ENCODE measurements at places on chromosomes 5 and 9.

DNA sequence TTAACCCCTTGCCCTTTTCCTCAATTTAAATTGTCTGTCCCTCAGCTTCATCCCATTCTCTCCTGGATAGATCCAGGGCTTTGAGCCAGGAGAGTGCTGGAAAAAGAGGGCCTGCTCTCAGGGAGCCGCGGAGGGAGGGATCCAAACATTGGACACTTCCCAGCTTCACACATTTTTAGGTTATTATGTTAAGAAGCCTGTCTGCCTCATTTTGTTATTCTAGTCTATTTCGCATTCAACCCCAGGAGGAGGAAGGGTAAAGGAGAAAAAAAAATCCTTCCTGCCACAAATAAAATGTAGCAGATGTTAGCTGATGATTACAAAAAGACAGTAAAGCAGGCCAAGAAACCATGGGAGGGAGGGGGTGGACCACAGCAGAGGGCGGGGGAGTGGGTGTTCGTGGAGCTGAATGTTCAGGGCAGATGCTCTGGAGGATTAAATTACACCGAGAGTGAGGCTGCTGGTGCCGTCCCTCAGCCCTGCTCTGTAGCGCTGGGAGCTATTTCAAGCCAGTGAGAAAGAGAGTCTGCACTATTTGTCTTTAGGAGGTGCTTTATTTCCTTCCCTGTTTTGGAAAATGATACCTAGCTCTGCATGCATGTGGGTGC, 60.6 kb upstream of the ZFR start:
- no peak for DNase-seq

DNA sequence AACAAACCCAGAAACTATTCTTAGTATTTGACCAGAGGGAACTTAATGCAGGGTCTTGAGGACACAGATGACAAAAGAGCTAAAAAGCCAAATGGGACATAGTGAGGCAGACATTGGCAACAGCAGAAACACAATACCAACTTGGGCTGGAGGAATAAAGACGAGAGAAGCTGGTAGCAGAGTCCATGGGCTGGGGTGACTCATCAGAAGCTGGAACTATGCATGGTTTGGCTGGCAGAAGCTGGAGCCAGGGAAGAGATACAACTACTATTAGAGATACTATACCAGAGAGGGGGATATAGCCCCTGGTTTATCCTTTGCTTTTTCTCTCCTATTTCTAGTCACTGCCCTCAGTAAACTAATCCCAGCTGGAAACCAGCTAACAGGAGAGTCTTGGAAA, 29.2 kb upstream of the DPYSL3 start:
- DNase-seq = no peak

GRCh38 chr5:149757956-149758355, 27.8 kb downstream of the PPARGC1B start:
- DNase-seq = no peak

DNA sequence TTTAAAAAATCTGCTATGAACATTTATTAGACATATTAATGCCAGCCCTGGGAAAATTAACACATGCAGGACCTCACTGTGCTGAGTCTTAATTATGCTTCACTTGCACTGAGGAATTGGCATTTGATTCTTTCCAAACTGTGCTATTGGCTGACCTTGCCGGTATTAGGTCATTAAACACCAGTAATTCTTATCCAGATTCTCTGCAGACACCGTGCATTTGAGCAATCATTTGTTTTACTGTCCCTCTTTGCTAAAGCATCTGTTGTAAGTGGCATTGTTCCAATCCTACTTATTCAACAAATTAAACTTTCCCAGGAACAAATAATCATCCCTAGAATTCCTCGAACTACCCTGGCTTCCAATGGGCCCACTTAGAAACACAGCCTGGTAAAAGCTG, 145.0 kb downstream of the SLC12A2 start:
- DNase-seq = no peak

DNA sequence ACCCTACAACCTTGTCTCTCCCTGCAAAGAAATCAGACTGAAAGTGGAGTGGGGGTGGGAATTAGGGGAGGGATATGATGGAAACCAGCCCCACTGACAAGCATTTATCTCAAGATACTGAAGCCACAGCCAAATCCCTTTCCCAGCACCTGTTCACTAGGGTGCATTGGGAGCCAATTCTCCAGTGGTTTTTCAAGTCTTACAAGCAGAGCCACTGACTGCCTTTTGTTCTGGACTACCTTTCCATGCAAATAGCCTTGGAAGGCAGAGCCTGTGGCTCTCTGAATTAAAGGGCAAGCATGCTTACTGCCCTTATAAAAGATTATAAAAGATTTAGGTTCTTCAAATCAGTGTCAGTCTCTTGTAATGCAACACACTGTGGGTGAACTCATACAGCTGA, 8.8 kb upstream of the GGTA1 start:
- DNase-seq = no peak

- no peak for DNase-seq
These were observed 282.4 kb upstream of the RPS23 start for GRCh38 chr5:82560561-82560960.

DNA sequence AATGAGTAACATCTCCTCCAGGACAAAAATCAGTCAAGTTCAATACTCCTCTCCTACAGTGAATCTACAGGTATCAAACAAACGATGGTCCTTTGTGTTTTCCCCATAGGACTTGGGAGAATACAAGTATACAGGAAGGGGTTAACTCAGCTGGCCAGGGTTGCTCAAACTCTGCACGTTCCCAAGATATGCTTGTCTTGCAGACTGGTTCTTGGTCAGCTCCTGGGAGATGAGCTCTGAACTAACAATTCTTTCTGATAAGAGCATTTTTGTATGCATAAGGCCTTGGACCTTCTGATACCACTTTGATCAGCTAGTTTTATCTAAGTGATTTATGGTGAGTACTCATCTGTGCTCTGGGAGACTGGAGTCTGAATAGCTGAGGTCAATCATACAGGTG, 42.1 kb downstream of the LOX start:
- DNase-seq = no peak

GRCh38 chr9:95025213-95026147, 292.0 kb downstream of the FANCC start:
- no peak for DNase-seq

- no peak for DNase-seq
These were observed 65.6 kb downstream of the IL6ST start for GRCh38 chr5:55929020-55929799.

- no peak for DNase-seq
These were observed 326.6 kb downstream of the ARL15 start for GRCh38 chr5:53983568-53984460.

DNA sequence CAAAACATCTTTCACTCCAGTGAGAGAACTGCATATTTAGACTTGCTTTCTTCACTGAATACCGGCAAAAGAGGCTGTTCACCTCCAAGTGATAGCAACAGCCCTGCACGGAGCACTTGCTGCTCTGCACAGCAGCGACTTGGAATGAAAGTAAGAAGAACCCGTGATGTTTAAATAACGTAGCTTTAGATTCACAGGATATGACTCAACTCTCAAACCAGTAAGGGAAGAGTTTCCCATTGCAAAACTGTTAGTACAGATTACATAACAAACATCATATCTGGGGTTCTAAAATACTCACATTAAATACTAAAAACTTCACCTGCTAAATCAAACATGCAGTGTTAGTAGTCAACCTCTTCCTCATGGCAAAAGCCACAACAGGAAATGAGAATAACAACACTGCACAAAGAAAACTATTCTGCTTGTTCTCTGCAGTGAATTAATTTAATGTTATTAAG, 203.4 kb downstream of the MCTP1 start:
- no peak for DNase-seq

DNA sequence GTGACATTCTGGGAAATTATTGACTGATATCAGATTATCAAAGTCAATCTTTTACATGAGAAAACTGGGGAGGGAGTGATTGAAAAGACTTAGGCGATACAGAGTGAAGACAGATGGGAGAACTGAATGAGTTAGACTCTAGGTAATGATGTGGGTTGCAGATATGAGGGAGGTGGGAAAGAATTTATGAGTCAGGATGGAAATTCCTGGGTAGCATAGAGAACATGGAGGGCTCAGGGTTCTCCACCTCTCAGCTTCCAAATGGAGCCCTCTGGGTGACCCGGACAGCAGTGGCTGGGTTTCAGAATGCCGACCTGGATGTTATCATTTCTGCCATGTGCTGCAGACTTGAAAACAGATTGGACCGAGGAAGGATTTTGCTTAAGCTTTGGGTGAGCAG, 75.4 kb upstream of the SHB start:
- no peak for DNase-seq

DNA sequence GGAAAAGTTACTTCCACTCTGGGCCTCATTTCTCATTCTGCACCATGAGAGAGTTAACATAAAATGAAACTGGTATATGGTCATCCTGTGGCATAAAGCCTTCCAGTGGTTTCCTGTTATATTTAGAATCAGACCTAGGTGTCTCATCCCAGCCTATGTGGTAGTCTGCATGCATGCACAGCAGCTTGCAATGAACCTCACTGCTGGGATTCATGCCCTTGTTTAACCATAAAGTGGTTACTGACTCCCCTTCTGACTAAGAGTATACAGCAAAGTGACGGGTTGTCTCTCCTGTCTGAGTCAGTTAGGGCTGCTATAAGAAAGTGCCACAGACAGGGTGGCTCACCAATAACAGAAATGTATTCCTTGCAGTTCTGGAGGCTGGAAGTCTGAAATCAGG, 14.7 kb upstream of the TDRD7 start:
- DNase-seq = no peak

DNA sequence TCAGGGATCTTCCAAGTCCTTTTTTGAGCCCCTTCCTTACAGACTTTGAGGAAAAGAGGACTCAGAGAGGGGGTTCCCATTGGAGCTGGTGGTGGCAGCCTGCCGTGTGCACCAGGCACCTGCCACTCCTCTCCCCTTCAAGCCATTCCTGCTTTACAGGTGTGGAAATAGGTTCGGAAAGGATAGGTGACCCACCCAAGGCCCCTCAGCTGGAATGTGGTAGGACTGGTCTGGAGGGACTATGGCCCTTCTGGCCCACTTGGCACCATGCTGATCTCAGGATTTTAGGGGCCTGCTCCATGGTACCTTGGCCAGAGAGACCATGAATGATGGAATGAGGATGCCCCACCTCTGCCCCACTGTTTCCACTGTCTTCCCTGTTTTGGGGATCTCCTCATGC, 1.4 kb downstream of the GALNT12 start:
- no peak for DNase-seq

DNA sequence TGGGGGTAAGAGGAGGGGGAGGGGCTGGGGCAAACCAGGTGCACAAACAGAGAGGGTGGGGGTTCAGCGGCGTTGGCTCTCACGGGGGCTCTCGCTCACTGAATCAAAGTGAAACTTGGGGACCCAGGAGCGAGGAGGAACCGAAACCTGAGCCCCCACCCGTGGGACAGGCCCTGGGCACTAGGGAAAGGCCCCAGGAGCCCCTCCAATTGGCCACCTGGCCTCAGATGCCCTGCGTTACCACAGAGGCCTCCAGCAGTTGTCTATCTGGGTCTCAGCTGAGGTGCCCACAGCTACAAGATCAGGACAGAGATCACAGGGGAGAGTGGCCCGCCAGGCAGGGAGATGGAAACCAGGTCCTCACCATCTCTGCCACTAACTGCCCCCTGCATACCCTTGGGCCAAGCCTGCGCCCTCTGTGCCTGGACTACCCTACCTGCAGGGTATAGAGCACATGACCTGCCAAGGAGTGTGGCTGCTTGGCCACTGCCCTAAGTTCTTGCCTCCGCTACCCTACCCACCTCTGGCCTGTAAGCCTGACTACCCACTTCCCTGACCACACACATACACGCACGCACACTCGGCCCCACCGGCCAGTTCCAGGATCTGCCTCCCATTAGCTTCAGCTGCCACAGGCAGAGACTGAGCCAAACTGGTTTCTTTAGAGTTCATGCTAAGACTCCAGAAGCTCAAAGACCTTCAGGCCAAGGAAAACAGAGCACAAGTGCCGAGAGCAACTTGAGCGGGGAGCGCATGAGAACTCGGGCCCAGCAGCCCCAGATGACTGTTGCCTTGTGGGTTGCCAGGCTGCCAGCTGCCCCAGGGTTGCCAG, 39.9 kb downstream of the PAX5 start:
- DNase-seq = no peak

GRCh38 chr9:9177081-9177480, 1377.5 kb upstream of the DMAC1 start:
- no peak for DNase-seq

DNA sequence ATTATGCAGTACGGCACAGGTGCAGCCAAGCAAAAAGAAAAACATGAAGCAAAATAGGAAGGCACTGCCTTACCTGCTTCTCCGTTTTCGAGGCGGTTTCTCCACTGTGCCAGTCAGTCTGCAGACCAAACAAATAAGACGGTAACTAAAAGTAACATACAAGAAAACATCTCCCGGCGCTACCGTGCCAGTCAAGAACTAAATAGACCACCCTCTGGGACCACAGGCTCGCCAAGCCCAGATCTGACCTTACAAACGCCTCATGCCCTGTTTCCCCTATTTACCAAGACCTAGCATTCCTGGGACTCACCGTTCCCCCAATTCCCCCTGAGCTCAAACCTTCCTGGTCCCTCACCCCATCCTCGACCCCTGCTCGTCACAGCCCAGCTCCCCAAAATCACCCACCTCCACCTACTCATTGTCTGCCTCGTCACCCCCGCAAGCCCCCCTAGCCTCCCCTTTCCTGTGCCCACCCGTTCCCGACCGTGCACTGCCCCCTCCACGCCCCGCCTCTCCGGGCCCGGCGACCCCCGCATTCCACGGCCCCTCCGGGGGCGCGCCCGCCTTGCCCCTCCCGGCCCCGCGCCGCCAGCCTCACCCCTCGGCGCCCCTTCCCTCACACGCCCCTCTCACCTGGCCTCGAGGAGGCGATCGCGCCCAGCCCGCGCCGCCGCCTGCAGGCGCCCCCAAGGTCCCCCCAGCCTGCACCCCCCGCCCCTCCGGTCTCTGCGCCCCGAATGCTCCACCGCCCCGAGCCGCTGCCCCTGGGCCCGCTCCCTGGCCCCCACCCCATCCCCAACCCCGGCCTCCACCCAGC, 560 bp downstream of the SCAI start:
- no peak for DNase-seq

DNA sequence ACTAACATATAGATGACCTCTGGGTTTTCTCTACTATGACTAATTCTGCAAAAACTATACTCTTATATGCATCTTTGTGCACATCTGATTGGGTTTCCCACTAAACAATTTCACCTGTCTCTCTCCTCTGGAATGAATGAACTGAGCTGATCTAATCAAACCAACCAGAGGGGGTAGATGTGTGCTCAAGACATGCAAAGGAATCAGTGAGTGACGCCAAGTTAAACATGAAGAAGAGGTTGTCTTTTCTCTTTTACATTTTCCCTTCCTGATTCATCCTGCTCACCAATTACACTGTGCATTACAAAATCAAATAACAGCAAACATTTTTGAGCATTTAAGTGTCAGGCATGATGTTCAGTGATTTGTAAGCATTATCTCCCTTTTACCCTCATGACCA, 29.6 kb upstream of the GRXCR2 start:
- DNase-seq = no peak

GRCh38 chr5:17014686-17015085, 78.6 kb upstream of the MYO10 start:
- DNase-seq = no peak

Measured in activated CD4-positive, CD25-positive, alpha-beta regulatory T cell treated with anti-CD3 and anti-CD28 coated beads, Interleukin-2, amount 50 U/mL, for 72 hours (primary cell).